ENCODE measurements at places on chromosomes 1 and 21. TPM values are rescaled to one million over a fixed set of nuclear protein-coding genes. Genes with fewer than 3 reads are reported as not detected.

GRCh38 chr1:28965271-28965870 lies 51.0 kb downstream of the EPB41 start:
- no peak for DNase-seq

DNA sequence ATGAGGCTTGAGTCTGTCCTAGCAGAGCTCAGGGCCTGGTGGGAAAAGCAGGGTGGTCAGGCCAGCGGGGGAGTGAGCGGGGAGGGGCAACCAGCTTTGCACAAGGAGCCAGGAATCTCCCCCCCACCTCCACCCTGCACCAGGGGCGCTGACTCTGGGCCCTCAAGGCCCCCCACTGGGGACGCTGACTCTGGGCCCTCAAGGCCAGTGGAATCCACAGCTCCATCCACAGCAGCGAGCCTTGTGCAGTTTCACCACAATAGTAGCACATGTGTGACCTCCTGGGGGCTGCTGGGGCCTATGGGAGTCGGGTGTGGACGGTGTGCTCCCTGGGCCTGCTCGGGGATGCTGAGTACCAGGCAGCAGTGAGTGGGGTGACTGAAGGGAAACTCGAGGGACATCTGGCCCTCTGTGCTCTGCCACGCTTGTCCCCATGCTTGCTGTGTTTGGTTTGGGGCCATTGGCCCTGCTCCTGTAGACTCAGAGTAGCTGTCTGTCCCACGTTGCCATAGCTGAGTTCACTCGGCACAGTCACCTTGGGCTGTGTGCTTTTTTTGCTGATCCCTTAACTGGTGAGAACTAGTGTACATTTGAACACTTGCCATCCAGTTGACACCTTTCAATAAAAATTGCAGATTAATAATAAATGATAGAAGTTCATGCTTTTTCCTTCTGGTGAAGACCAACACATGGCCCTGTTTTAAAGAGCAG lies 89.2 kb downstream of the ADARB1 start:
- no peak for DNase-seq

GRCh38 chr1:181206513-181206912 lies 118.0 kb downstream of the IER5 start:
- no peak for DNase-seq

GRCh38 chr21:36205962-36206361 lies 49.3 kb downstream of the DOP1B start:
- no peak for DNase-seq

GRCh38 chr1:201769966-201770365 lies 59.0 kb upstream of the IPO9 start:
- DNase-seq, result no peak

RAVER2 gene
- 58.0 TPM for total RNA-seq

GRCh38 chr1:195618287-195618686 lies 990.0 kb downstream of the KCNT2 start:
- DNase-seq, result no peak

- DNase-seq, result no peak
These were observed 7.4 kb downstream of the CFAP74 start for GRCh38 chr1:1996207-1996651.

DNA sequence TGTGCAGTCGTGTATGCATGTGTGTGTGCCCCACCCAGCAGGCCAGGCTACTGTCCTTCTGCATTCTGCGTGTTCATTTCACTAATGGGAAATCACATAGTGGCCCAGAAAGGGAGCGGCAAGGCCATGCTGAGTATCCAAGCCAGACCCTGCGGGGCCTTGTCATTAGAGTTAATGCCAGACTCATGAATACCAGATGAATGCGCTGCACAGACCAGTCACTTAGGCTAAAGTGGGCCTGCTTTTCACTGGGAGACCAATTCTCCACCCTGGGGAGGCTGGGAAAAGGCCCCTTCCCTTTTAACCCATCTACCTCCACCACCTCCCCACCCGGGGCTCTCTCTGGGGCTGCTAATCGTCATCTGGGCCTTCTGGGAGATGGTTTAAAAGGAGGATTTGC lies 17.0 kb upstream of the GRIK3 start:
- no peak for DNase-seq

GRCh38 chr1:32342704-32343103 lies 6.7 kb upstream of the MARCKSL1 start:
- no peak for DNase-seq

DNA sequence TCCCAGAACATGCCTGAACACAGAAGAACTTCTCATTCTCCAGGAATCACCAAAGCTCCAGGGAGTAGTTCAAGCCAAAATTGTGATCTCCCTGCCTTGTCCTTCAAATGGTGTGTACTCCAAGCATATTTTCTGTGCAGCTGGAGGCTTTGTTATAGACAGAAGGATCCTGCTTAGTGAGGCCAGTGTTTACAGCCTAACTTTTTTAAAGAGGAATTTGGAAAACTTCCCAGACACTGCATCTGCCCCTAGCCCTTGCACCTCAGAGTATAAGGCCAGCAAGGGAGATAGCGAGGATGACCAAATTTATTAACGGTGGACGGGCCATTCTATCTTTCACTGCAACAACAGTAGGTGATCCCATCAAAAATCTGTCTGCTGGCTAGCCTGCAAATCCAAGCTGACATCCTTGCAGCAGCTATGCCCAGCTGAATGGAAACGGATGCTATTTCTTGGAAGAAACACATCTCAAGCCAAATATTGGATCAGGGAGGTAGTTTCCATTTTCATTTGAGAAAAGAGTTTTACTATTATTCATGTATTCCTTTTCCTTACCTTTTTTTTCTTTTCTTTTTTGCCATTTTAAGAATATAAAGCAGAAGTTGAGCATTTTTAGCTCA lies 249.8 kb downstream of the USH2A start:
- no peak for DNase-seq

DNA sequence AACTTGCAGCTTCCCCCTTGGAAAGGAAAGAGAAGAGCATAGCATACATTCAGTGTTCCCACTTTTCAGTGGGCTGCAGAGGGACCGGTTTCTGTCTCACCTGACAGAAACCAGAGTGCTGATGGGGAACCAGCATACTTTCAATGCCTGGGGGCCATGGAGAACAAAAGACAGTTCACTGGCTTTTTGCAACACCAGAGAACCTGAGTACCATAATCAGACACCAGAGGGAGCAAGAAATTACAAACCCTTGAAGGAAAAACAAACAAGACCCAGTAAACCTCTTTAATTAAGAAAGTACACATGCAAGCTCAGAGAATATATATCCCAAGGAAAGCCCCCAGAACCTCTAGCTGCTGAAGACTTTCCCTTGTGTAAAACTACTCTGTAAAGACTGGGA lies 51.1 kb downstream of the CSMD2 start:
- no peak for DNase-seq

- DNase-seq, result no peak
These were observed 197.8 kb upstream of the GALNT2 start for GRCh38 chr1:229869240-229869639.

RPS6KC1 gene
- total RNA-seq, result 9.4 TPM

OR14K1 gene
- not detected for total RNA-seq

GRCh38 chr1:52436817-52437216 lies 32.4 kb downstream of the PRPF38A start:
- DNase-seq, result no peak

BLACAT1 gene
- total RNA-seq, result 0.34 TPM

- no peak for DNase-seq
These were observed 325.8 kb downstream of the PTBP2 start for GRCh38 chr1:97047421-97047793.

- no peak for DNase-seq
These were observed 1.1 kb downstream of the ITLN1 start for GRCh38 chr1:160883581-160884513.

DNA sequence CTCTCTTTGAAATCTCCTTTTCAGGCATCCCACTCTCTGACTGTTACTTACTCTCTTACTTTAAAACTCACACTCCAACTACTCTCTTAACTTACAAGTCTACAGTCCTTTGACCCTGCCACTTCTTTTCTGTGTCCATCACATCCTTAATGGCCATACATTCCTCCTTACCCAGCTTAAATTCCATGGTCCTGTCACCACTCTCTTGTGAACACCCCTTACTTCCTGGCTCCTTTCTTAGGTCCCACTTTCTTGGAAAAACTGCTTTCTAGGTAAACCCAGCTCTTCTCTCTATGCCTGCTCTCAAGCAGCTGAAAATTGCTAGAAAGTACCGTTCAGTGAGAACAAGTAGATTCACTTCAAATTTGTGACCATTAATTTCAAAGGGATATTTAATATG lies 109.1 kb downstream of the OLFML2B start:
- no peak for DNase-seq

KLHDC8A gene
- 0.40 TPM for total RNA-seq

- DNase-seq, result no peak
These were observed 120.2 kb downstream of the MRPL39 start for GRCh38 chr21:25487046-25487594.

- DNase-seq, result no peak
These were observed 70.2 kb downstream of the TRIM11 start for GRCh38 chr1:228336308-228337030.

- DNase-seq, result peak; percentile 73
These were observed 29.8 kb downstream of the TEX35 start for GRCh38 chr1:178542554-178543289.

DNA sequence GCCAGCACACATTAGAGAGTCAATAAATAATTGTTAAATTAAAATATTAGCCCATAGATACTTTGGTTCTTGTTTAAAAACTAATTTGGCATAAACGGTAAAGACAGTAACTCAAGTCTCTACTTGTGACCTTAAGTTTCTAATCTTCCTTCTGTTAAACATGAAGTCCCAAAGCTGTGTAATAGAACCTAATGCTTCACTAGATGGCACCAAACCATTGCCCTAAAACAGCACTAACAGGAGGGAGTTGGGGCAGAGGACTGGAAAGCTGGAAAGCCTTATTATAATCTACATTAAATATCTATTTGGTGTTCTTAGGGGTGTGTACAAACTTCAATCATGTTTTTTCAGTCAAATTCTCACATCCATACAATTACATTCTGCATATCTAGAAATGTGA lies 176.7 kb downstream of the OLFM3 start:
- no peak for DNase-seq

GRCh38 chr1:197763307-197763706 lies 12.0 kb downstream of the DENND1B start:
- DNase-seq, result no peak

- DNase-seq, result no peak
These were observed 71.9 kb upstream of the C1orf174 start for GRCh38 chr1:3971981-3972380.

CD1C gene
- 0.95 TPM for total RNA-seq

BARHL2 gene
- not detected for total RNA-seq

- DNase-seq, result no peak
These were observed 2.7 kb upstream of the RAD54L start for GRCh38 chr1:46244656-46245371.

DNA sequence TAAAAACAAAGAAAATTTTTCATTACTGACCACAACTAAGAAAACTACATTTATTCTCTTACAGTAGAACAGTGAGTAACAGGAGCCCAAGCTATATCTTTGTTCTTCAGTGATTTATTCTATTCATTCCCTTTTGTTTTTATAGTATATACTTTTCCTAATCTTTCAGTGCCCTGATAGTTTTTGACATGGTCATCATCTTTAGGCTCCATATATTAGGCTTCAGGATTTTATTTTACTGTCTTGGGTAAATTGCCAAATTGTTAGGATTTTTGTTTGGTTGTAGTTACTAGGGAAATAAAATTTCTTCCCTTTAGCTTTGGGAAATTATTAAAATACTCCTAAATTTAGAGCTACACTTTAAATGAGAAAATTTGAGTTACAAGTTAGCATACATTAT lies 10.3 kb downstream of the FBXO28 start:
- no peak for DNase-seq

AMIGO1 gene
- total RNA-seq, result 3.8 TPM

CFAP141 gene
- not detected for total RNA-seq

RNF207 gene
- 65.3 TPM for total RNA-seq

DNA sequence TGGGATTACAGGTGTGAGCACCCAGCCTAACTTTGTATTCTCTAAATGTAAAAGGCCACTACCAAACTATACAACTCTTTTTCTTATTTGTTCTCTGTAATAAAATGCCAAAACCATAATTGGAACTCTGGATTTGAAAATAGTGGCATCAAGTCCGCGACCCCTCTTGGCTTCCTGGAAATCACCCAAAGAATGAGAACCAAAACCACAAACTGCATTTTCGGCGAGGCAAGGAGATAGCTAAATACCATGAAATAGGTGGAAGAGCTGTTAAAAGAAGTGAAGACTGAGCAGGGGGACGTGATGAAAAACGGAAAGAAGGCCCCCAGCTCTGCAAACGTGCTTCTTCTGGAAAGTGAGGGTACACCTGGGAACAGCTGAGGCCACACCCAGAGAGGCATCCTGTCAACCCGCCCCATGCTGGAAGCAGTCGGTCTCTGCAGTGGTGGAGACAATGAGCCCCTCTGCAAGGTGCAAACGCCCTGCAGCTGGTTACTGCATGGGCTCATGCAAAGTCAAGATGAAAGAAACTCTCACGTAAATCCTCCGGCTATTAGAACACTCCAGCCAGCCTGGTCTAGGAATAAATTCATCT lies 22.5 kb downstream of the VPS26C start:
- DNase-seq, result no peak

GRCh38 chr1:246742396-246742795 lies 18.2 kb downstream of the SCCPDH start:
- DNase-seq, result no peak

DNA sequence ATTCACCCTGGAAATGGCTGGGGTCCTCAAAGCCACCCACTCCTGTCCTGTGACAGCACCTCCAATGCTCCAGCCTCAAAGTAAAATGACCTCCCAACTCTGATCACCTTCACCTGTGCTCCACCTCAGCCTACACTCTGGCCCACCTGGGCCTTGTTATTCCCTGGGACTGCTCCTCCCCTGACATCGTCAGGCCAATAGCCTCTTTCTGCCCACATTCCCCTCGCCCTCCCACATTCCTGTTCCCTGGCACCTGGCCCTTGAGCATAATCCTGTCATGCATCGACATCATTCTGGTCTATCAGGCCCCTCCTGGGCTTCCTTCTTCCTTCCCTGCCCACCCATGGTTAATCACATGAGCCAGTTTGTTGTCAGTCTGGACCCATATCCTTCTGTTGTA lies 13.2 kb upstream of the BCAR3 start:
- no peak for DNase-seq

RGS5 gene
- total RNA-seq, result 32.3 TPM

OPTC gene
- total RNA-seq, result not detected

CD101 gene
- total RNA-seq, result 3.7 TPM

DNA sequence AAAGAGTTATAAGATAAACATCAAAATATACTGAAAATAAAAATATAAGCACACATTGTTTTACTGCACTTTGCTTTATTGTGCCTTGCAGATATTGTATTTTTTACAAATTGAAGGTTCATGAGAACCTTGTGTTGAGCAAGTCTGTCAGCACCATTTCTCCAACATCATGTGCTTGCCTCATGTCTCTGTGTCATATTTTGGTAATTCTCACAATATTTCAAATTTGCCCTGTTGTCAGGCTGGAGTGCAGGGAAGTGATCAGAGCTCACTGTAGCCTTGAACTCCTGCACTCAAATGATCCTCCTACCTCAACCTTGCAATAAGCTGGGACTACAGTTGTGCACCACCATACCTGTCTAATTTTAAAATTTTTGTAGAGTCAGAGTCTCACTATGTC lies 21.3 kb upstream of the CNIH3 start:
- DNase-seq, result no peak

CHIA gene
- total RNA-seq, result not detected

GRCh38 chr1:33683913-33684312 lies 180.0 kb upstream of the HMGB4 start:
- DNase-seq, result no peak

Data from left colon (tissue), 2 donors.